ENCODE measurements at places on chromosomes 1 and 21.

DNA sequence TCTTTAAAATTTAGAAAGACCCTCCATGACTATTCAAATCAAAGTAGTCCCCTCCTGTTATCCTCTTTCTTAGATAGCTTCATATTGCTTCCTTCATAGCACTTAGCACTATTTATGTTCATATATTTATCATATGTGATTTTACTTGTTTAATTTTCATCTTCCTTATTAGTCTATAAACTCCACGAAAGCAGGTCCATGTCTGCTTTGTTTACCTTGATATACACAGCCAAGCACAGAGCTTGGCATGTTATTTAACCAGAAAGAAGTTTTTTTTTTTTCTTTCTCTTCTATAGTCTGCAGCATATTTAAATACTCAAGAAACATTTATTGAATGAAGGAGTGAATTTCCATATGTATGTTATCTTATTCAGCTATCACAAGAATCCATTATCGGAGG is 36.0 kb downstream of the SCP2 start:
- DNase-seq, result no peak

DNA sequence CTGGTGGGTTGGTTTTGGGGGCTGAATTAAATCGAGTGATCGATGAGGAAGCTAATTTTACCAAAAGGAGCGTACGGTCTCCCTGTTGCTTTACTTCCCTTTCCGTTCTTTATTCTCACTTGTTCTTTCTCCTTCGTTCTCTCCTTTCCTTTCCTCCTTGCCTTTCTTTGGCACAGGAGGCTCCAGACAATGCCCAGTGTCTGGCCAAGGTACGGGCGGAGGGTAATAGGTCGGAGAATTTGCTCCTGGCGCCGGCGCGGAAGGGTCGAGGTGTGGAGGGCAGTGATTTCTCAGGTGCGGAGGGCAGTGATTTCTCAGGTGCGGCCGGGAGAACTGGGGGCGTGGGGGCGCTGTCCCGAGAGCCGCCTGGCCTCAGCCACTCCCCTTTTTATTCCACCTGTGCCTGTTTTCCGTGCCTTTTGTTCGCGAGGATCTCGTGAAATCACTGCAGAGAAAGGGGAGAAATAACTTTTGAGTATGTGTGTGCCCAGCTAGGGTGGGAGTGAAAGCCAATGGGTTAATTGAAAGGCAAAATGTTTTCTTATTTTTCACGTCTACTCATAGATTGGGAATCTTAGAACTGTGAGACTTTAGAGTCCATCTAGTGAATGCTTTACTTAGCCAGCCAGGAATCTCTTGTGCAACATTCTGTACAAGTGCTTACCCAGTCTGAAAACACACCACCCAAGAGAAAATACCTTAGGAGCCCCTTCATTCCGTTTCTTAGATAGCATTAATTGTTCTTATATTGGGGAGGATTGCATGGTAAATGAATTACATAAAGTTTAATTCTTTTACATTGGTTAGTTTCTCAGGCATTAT is 1.3 kb downstream of the FNBP1L start:
- DNase-seq, result peak; percentile 63

DNA sequence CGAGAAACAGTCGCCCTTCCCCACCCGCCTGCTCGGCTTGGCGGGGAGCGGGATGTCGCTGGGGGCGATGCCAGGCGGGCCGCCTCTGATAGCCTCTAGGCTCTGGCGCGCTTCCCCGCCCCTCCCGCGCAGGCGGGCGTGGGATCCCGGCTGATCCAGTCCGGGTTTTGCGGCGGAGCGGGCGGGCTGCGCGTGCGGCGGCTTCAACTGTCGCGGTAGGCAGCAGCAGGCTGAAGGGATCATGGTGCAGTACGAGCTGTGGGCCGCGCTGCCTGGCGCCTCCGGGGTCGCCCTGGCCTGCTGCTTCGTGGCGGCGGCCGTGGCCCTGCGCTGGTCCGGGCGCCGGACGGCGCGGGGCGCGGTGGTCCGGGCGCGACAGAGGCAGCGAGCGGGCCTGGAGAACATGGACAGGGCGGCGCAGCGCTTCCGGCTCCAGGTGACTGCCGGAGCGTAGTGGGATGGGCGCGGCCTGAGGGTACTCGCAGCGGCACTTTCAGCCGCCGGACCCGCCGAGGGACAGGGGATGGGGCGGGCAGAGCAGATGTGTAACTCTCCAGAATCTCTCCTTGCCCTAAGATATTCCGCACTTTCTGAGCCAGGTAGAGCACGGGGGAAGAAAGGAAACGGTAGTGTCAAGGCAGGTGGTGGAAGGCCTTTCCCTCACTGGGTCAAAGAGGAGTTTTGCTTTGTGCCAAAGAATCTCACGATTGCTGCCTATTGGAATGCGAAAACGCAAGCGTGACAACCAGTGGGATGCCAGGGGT is at the start of gene FAAH:
Gene FAAH, plus strand, starts transcription at position 210 of the 764 bp plus-strand sequence. Its CDS starts 32 bp downstream, at position 242.
- peak; percentile 45 for DNase-seq

DNA sequence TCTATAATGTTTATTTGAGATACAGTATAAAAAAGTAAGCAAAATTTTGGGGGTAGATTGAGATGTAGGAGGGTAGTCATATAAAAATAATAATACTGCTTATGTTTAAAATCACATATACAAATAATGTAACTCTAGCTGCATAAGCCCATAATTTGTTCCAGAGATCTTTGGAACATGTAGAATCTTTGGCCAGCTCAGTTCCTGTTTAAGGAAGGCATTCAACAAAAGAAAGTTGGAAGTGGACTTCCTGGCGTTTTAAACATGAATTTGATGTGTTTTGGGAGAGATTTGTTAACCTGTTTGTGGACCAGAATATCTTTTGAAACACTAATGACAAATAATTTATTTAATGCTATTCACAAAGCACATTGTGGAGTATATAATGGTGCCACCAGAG is 27.7 kb downstream of the GIPC2 start:
- DNase-seq, result no peak

DNA sequence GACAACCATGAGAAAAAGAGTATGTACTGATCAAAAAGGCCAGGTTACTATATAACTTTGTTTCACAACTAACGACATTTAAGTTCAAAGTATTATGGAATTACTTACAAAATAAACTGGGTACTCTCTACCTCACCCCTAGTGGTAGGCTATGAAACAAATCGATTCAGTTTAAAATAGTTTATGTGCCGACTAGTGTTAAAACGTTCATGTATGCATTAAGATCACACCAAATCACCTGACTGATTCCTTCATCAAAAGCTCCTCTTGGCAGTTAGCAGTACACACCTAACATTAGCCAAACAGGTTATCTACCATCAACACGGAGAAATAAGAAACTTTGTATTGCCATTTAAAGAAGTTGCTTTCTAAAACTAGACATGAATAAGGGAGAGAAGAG is 137.1 kb downstream of the AKT3 start:
- no peak for DNase-seq

DNA sequence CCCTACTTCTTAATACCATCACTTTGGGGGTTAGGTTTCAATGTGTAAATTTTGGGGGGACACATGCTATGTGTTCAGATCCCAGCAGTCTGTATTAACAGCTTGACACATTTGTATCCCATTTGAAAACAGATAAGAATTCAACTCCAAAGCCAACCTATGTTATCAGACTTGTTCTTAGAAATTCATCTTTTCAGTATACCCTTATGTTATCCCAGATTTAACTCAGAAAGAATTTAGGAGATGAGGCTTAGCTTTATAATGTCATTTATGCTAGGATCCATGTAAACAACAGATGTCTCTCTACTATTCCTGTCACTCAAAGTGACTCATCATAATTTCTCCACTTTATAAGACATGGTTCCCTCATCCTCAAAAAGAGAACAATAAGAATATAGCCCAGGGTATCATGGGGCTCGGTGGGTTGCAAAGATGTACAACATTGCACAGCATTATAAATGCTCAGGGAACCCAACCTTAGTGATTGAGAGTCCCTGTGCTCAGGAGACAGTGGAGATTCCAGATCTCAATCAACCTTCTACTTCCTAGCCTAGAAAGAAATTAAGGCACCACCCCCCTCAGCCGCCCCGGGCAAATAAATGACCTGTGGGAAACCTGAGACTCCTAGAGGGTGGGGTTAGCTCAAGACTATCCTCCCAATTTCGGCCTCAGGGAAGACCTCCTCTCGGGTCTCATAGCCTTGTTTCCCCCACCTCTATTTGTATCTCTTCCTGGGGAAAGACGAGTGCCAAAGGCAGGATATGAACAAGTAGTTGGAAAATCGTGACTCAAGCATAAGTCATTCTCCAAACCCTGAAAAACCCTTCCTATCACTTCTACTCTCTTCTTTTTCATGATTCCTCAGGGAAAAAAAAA is 265.1 kb upstream of the CAMK1G start:
- DNase-seq, result peak; percentile 45

DNA sequence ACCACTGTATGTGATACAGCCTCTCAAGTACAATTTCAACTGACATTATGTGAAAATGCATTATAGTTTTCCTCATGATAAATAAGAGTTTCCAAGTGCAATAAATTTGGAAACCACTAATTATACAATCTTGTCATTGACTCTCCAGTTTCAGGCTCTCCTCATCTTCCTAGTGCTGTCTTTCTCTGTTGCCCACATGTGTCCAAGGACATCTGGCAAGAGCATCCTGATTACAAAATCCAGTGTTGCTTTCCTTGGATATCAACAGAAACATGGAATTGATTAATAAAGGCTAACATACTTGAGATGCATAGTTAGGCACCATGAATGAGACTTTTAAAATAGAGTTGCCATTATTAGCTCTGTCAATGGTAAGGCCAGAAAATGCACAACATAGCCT is 15.6 kb upstream of the MAP10 start:
- no peak for DNase-seq

- no peak for DNase-seq
Observed at GRCh38 chr1:111821121-111821745, 65.5 kb downstream of the DDX20 start.

- no peak for DNase-seq
Observed at GRCh38 chr1:153778051-153778823, 3.0 kb downstream of the SLC27A3 start.

- DNase-seq, result no peak
Observed at GRCh38 chr21:46020581-46020980, 39.0 kb downstream of the COL6A1 start.

DNA sequence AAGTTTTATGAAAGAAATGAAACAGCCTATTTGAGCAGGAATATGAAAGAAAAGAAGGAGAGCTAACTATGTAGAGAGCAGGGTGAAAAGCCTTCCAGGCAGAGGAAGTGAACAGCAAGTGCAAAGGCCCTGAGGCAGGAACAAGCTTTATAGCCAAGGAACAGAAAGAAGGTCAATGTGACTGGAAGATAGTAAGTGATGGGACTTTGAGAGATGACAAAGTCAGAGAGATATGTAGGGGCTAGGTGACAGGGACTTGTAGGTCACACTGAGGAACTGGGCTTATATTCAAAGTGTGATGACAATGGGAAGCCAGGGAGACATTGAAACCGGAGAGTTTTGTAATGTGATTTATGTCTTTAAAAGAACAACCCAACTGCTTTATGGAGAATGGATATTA is 18.9 kb downstream of the PRRX1 start:
- DNase-seq, result no peak

GRCh38 chr21:30447056-30447455 is 7.0 kb downstream of the KRTAP15-1 start:
- no peak for DNase-seq

DNA sequence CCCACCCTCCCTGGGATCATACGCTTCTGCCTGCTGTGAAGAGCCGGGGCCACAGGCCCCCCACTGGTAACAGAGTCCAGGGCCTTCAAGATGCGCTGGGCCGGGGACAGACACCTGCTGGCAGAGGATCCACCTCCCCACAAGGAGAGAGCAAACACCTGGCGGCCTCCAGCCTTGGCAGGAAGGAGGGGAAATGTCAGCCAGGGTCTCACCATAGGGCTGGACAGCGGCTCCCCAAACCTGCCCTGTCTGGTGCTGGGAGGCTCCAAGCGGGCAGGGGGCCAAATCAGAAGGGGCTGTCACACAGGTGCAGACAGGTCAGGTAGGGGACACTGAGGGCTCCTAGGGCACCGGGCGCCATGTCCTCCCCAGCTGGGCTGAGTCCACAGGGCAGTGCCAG is 58.9 kb downstream of the KCNAB2 start:
- no peak for DNase-seq

DNA sequence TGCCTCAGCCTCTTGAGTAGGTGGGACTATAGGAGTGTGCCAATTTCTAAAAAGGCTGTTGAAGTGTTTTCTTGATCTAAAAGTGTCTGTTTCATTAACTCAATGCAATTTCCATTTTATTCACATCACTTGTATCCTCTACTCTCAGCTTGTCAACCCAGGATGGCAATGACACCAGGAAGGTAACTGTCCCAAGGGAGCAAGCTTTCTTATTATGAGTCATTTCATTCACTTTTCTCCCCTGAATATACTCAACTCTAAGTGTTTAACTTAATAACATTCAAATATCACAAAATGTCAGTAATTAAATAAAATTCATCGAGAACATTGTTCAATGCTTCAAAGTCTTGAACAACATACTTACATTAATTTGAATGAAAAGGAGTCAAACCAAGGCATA is 22.9 kb upstream of the GFI1 start:
- no peak for DNase-seq

DNA sequence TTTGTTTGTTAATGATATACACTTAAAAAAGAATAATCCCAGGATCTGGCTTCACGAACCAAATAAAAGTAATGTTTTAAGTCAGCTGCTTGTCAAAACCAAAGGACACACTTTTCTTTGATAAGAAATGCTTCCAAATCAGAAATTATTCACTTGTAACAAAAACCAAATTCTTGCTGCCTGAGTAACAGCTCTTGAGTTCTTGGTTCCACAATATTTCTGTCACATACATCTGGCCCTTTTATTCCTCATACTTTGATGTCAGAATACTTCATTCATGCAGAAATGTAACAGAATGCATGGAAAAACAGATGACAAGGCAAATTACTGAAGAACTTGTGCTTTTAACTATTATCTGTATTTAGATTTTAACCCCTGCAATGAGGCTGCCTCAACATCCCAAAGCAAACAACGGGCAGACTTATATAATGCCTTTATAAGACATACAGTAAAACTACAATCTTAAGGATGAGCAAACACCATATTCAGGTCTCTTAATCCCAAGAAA is 1.5 kb downstream of the VAMP4 start:
- DNase-seq, result peak; percentile 23

GRCh38 chr1:37453647-37454046 is 20.7 kb upstream of the ZC3H12A start:
- no peak for DNase-seq

GRCh38 chr1:232038706-232039677 is 412.4 kb downstream of the DISC1 start:
- peak; percentile 33 for DNase-seq

DNA sequence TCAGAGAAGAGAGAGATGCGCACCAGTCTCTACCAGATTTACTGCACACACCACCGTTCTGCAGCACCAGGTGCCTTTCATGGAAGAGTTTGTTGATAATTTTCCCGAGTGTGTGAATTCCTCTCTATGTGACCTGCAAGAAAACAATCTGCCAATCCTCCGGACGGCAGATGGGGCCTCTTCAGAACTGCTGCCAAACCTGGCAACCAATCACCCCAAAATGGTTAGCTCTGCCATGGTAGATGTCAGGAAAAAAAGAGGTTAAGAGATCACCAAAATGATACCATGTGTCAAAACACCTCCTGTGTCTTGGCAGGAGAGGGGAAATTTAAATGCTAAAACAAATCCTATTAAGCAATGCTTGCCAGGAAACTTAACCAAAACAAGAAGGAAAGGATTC is 96.5 kb downstream of the DAB1 start:
- DNase-seq, result no peak

- no peak for DNase-seq
Observed at GRCh38 chr1:162732566-162733335, 57.8 kb upstream of the HSD17B7 start.

All from EH (cell line).